ENCODE measurements at places on chromosomes 3 and 15.

- DNase-seq: no peak
These were observed 858 bp upstream of the SACM1L start for GRCh38 chr3:45688194-45688881.

DNA sequence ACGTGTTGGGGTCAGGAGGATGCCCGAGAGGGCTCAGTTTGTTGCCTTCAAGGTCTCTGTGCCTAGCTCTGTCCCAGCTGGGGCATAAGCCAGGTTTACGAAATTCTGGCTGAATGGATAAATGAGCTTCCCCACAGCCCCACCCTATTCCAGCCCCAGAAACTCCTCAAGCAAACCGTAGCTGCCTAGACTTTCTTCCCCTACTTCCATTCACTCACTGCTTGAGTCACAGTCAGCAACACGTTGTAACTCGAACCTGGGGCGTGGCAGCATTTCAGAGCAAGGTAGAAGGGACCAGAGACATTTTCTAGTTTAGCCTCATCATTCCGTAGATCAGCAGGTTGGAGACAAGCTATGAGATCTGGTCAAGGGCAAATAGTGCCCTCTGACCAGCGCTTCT lies 24.2 kb downstream of the NMNAT3 start:
- no peak for DNase-seq

DNA sequence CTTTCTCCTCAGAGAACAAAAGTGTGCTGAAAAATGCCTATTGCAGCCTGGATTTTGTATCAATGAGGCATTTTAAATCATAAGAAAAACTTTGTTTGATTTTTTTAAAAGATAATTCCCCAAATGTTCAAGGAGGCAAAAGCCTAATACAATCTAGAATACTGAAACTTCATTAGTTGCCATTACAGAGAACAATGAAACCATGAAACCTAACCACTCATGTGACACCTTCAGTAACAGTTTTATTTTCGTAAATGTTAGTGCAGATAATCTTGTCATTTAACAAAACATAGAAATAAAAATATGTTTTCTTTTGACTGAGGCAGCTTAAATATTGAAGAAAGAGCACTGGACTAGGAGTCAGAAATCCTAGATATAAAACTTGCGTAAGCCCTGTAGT lies 655.9 kb downstream of the RBMS3 start:
- no peak for DNase-seq

GRCh38 chr3:78737988-78738387 lies 1029.8 kb downstream of the ROBO1 start:
- no peak for DNase-seq

GRCh38 chr3:32435911-32436815 lies 44.5 kb downstream of the CMTM7 start:
- DNase-seq: no peak

GRCh38 chr15:83030021-83030420 lies 18.6 kb upstream of the C15orf40 start:
- no peak for DNase-seq

- DNase-seq: no peak
These were observed 250.4 kb downstream of the NTRK3 start for GRCh38 chr15:88006146-88006545.

GRCh38 chr3:147655236-147655635 lies 246.1 kb downstream of the ZIC1 start:
- DNase-seq: no peak

DNA sequence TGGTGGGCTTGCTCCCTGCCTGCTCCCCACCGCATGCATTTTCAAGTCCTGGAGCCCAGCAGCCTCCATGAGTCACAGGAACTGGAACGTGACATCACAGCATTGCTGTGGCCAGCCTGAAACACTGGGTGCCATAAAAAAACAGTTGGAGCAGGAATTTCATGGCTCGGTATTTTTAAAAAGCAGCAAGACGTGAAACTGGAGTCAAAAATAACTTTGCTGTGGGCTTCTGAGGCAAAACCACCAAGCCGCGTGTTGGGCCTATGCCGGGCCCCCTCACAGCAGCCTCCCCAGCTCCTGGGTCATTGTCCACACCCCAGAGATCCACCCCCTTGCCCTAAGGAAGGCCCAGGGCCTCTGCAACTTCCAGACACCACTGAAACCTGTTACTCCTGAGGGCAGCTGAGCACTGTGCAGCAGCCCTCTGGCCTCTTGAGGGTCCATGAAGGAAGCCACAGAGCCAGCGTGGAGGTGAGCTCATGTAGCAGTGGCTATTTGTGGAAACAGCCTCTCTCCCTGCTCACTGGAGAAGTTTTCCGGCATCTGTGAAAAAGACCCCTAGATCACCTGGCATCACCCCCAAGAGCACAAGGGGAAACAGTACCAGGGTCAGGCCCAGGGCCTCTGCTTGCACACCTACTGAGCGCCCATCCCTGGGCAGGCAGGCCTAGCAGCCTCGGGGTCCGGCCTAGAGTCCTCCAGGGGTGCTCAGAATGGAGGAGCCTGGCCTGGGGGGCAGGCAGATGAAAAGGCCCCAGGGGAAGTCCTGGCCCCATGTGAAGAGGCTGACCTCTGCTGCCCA lies 34.0 kb upstream of the DUSP7 start:
- no peak for DNase-seq

DNA sequence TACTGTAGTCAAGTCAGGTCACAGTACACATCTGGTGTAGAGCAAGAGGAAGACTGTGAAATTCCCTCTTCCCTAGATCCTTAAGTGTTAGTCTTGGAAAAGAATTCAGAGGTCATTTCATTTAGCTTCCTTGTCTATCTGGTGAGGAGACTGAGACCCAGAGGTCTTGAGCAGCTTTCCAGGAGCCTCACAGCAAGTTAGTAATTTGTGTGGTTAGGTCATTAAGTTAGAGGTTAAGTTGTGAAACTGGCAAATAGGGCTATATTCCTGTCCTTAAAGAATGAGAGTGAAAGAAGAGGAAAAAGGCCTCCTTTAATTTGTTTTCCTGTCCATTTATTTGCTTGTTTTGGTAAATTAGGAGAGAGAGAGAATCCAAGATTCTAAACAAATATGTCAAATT lies 9.0 kb downstream of the PODXL2 start:
- DNase-seq: no peak

DNA sequence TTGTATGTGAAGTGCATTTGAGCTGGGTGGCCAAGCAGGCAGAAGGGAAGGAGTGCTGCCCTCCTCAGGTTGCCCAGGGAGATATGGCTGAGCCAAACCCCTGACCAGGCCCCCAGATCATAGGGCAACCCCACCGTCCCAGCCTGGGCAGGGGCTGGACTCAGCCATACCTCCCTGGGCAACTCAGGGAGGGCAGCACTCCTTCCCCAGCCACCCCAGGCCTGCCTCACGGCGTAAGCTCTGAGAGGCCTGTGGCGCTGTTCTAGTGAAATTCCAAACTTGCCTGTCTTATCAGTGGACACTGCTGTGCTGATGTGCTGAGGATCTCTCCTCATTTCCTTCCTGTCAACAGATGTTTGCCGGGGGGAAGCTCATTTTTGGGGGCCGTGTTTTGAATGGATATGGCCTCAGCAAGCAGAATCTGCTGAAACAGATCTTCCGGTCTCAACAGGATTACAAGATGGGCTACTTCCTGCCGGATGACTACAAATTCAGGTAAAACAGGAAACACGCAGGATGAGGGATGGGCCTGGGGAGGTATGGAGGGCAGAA lies 57.6 kb upstream of the FGD5 start:
- DNase-seq: no peak

DNA sequence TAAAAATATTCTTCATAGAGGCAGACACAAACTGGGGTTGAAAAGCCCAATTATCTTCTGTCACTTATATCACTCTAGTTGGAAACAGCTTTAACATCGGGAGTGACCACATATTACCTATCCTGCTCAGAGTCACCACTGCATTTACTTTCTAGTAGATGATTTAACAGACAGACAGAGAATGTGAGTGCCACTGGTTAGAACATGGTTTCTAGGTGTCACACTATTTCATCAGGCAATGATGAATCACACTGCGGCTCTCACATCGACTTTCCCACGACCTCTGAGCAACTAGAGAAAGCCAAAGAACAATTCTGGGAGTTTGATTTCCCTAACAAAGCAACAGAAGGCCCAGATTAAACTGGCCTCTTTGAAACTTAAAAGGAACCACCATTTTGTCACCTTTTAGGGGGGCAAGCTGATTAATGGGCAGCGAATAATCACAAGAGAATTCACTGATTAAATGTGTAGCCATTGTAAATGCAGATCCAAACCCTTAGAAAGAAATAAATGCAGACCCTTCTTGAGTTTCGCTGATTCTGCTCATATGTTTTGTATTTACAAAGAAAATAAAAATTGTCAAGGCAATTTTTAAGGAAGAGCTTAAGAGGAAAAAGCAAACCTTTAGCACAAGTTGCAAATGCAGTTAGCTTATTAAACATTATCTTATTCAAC lies 112.6 kb upstream of the KBTBD8 start:
- no peak for DNase-seq

DNA sequence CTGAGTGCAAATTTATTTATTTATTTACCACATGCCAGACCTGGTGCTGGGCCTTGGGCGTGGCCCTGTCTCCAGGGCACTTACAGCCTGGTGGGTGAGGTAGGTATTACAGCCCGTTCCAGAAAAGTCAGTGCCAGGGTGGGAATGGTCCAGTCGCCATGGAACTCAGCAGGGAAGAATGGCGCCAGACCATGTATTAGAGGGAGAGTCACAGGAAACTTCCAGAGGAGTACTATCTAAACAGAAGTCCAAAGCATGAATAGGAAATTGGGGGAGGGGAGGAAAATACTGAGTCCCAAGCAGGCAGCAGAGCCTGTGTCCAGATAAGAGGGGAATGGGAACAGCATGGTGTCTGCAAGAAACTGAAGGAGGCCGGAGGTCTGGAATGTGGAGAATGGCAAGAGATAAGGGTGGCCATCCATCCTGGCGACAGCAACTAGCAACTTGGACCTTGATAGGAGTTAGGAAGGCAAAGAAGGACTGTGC lies 27.0 kb downstream of the SH3BP5 start:
- DNase-seq: no peak

- DNase-seq: no peak
These were observed 96.2 kb downstream of the OCA2 start for GRCh38 chr15:28002867-28003266.

GRCh38 chr3:160393346-160394008 lies 5.5 kb downstream of the IFT80 start:
- DNase-seq: no peak

GRCh38 chr3:191280882-191281281 lies 48.3 kb upstream of the CCDC50 start:
- no peak for DNase-seq

GRCh38 chr3:162998205-162998604 lies 1501.6 kb downstream of the OTOL1 start:
- no peak for DNase-seq

DNA sequence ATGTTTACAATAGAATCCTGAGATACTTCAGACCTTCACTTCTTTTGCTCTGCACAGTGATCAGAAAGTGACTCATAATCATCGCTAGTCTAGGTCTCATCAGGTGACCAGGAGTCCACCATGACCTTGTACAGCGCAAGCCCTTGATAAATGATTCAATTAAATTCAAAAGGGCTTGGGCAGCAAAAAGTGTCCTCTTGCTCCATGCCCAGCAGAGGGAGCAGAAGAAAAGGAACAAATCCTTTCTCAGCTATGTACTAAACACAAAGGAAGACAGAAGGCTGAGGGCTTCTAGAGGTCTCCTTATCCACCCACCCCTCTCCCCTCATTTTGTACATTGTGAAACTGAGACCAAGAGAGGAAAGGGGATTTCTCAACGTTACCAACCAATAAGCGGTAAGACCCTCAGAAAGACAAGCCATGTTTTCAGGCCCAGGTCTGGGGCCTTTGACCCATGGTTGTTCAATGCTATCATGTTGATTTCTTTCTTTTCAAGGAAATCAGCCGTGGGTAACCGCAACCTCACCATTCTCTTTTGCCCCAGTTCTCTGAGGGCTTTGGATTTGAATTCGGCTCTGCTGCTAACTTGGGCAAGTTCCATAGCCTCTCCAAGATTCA lies 74.8 kb downstream of the AQP9 start:
- no peak for DNase-seq

GRCh38 chr3:41116851-41117250 lies 82.5 kb upstream of the CTNNB1 start:
- no peak for DNase-seq

- no peak for DNase-seq
These were observed 167.9 kb downstream of the GREM1 start for GRCh38 chr15:32885713-32886112.

GRCh38 chr15:94576889-94577533 lies 345.6 kb downstream of the MCTP2 start:
- DNase-seq: no peak

DNA sequence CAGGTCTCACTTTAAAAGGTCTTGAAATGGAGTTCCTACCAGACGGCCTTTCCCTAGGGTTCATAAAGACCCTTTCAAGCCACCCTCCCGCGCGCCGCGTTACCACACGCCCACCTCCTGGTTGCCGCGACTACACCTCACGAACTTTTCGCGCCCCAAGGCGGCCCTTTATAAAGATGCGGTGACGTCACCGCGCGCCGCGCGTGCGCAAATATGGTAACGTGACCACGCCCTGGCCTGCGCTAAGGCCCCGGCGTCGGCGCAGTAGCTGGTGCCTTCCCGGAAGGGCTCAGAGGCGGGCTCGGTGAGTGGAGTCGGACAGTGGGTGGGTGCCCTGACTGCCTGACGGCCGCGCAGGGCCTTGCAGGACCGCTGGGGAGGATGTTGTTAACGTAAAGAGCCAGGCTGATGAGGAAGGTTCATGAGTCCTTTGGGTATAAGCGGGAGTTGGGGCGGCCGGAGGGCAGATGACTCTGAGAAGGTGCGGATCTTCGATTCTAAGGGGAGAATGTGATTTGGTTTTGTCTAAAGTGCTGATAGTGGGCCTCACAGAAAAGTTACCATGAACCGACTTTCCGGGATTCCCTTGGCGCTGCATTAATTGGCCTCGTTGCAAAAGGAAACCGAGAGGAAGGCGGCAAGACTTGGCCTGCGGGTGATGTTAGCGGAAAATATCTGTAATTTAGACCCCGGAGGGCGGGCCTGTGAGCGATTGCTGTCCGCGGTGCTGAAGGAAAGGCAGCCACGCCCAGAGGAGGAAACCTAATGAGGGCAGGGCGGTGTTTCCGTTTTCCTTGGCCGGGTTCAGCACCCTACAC lies 54.4 kb downstream of the FEZF2 start:
- DNase-seq: peak; percentile 64

DNA sequence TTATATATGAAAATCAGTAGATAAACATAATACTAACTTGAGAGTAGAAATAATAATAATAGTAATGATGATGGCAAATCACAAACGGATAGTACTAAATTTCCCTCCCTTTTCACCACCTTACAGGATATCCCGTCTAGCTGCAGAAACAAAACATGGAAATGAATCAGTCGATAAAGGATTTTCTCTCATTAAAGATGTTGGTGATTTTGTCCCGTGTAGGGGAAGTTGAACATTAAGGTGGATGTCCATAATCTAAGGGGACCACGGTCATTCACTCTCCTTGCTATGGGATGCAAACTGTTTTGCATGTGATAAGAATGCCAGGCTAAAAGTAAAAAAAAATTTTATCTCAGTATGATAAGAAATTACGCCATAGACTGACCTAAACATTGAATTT lies 1027.7 kb upstream of the NR2F2 start:
- DNase-seq: no peak

- DNase-seq: no peak
These were observed 9.6 kb downstream of the NIPA1 start for GRCh38 chr15:22796079-22796478.
